ENCODE measurements at places on chromosomes 7 and 10.

GRCh38 chr10:29392376-29393021, 103.6 kb downstream of the LYZL1 start:
- DNase-seq: peak; percentile 40

DNA sequence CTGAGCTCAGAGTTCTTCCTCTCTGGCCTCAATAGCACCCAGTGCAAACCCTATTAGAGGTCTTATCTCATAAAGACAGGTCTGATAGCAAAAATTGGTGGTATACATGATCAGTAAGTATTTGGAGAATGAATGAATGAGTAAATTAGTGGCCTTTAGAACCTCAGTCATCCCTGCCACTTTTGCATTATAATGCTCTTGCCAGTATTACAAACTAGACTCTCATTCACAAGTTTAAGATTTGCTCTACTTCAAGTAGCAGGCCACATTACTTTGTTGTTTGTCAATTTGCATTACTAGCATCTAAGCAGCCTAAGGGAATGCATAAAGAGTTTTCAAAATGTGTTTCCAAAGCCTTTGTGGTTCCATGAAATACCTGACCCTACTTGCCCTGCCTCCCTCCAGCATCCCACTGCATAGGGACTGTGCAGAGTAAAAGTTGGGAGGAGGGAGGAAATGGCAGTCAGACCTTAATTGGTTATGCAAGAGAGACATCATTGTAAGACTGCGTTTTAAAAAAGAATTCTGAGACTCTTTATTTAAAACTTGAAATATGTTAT, 21.3 kb downstream of the TSPAN12 start:
- no peak for DNase-seq

- DNase-seq: no peak
Observed at GRCh38 chr7:104362756-104363155, 34.4 kb downstream of the LHFPL3 start.

DNA sequence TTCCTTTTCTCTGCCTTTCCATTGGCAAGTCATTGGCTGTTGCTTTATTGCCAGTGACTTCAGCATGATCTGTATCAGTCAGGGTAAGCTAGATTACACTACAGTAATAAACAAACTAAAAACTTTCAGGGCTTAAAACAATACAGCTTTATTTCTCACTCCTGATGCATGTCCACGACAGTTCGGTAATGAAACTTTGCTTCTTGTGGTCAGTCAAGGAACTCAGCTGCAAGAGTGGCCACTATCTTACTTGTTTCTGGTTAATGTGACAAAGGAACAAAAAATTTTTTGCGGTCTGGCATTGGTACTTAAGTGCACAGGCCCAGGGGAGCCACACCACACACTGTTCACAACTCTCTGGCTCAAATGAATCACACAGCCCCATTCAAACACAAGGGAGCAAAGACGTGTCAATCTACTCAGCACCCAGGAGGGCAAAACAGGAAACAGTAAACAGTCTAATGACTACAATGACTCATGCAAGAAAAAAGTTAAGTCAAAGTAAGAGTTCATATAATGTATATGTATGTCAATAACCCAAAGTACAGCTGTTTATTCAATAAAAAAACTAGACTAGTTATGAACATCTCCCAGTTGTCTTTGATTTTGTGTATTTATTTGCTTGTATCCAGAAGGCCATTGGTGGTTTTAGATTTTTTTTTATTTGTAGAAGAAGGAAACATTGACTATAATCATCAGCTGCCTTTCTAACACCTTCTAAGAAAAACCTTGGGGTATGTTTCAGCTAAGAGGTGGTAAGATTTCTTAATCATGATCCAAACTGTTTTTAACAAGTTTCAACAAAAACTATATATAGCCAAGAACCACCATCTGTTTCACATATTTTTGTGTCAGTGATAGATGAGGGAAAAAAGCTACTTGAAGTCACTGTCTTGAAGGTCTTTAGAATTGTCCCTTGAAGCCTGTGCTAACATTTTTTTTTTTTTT, 134.4 kb upstream of the FAM3C start:
- peak; percentile 54 for DNase-seq

GRCh38 chr7:1402791-1403637, 56.3 kb downstream of the MICALL2 start:
- no peak for DNase-seq

GRCh38 chr10:61749291-61749690, 86.6 kb downstream of the CABCOCO1 start:
- no peak for DNase-seq

- DNase-seq: no peak
Observed at GRCh38 chr7:146557971-146558469, 441.4 kb downstream of the CNTNAP2 start.

GRCh38 chr7:73638911-73639310, 14.6 kb upstream of the MLXIPL start:
- no peak for DNase-seq

- DNase-seq: no peak
Observed at GRCh38 chr10:15067154-15067553, 21.4 kb downstream of the ACBD7 start.

DNA sequence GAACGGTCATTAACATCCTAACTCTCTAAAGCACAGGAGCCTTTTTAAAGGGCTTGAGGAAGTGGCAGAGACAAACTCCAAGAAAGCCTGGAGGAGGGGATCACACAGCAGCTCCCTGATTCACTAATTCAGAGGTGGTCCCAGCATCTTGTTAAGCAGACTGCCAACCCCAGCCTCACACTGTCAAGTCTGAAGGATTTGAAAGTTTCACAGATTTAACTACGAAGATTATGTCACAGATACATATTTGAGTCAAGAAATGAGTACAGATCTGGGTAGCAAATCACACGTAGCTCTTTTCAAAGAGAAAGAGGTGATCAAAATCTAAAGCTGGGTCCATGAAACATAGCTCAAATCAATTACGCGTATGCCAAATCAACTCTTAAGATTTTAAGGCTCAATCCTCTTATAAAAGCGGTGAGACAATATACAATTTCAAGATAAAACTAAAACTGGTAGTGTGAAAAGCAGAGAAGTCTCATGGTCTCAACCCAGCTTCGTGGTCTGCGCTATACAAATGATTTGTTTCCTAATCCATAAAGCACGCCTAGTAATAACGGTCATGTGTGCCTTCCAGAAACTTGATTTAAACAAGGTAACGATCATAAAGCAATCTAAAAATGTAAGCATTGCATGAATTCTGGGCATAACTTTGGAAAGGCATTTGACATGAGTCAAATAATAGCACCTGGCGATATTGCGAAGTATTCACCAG, 229.9 kb upstream of the MKLN1 start:
- DNase-seq: no peak

DNA sequence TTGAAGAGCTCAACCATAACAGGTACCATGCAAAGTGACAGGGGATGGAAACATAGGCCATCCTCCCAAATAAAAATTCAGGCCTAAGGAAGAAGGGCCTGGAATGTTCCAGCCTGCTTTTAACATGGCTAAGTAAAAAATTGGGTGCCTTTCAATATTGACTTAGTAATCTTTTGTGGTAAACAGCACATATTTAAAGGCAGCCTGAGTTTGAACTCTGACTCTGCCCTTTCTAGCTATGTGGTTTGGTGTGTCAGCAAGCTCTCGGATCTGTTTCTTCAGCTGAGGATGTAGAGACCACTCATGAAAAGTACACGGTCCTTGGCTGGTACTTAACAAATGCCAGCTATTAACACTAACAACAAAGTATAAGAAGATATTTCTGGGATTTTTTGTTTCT, 191.8 kb upstream of the CDCA7L start:
- no peak for DNase-seq

DNA sequence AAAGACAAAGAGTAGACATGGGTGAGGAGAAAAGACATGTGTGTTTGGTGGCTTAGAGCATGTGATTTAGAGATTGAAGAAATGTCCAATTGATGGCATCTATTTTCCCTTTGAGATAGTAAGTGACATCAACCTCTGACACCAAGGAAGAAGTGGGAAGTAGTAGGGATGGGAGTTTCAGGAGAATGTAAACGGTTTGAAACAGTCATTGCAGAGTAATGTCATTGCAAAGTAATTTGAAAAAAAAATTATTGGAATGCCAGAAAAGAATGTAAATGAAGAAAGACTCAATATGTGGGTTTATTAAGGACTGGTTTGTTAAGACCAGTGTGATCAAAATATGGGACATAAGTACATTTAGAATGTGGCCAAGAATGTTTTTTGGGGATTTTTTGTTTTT, 26.6 kb downstream of the GNG11 start:
- DNase-seq: no peak
